ENCODE measurements at places on chromosomes 7 and 10.

DNA sequence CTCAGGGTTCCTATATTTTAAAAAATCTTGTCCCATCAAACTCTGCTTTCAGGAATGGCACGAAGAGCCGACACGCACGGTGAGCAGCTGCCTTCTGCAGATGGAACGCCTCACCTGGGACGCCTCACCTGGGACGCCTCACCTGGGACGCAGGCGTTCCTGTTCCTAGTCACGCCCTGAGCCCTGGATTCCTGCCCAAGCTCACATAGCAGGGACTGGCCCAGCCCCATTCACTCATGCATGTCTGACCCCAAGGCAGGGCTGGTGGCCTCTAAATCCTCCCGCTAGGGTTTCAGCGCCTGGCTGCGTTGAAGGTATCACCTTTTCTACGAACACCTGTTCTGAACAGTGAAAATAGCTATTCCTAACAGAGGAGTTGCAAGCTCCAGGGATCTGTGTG is 49.8 kb downstream of the CARD11 start:
- no peak for DNase-seq

DNA sequence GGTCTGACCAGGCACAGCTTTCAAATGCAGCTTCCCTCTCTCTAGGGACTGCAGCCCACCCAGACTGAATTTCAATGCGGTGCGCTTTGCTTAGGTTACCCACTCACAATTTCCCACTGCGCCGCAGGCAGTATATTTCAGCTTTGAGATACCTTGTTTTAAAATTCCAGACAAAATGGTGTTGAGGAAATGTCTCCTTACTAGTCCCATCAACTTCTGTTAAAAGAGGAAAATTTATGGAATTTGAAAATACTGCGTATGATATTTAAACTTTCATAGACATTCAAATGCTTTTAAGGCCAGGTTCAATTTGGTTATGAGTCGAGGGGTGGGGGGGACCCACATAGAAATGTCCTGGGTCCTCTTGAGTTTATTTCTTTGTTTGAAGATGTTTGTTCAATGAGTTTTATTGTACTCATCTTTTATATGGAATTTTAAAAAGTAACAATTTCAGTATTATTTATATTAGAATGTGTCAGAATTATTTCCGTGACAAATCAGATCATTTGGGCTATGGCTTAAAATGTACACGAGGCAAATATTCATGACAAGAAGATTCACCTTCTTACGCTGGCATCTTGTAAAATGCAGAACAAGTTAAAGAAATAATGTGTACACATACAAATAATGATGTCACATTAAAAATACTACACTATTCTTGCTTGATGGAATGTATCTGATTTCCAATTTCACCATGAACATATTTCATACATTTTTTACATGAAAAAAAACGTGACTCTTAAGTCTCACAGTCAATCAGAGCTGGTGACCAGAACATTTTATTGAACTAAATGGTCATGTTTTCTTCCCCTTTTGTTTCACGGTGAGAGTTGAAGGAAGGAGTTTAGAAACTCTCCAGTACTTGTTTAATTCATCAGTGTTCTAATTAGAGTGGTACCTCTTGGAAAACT is 1.3 kb downstream of the IKZF1 start:
- DNase-seq = no peak

DNA sequence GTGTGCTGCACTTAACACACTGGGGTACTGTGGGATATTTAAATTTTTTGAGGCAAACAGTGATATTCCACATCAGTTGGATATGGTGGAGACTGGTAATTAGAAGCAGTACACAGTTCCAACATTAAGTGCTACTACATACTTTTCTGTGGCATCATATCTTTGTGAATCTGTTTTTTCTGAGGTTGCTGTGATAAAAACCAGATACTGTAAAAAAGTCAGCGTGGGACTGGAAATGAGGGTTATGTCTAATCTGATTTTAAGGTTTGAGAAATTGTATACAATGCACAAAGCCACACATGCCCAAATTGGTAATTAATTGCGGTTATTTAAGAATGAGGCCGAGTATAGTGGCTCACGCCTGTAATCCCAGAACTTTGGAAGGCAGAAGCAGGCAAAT is 41.2 kb downstream of the TBC1D12 start:
- DNase-seq = no peak

DNA sequence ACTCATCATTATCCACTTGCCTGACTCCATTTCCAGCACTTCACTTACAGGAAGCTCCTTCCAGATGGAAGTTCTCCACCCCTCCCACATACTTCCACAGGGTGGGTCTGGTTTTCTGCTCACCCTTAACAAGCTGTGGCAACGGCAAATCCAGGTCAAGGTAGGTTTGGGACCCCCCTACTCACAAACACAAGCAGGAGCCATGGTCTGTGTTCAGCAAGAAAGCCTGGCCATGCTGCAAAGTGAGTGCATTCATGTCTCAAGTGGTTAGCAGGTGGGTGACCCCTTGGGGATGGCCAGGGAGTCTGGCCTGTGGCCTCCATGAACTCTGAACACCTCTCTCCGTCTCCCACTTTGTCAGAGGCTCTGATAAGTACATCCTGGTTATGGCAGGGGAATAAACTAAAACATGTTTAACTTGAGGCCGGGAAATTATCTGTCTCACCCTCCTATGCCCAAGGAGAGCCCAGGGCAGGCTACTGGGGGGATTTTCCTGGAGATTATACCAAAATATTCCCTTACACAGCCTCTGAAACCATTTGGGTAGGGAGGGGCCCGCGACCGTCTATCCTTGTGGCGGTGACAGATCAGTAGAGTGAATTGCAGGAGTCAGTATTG is 844 bp downstream of the XPNPEP1 start:
- DNase-seq = no peak

GRCh38 chr10:17959870-17960269 is 8.2 kb downstream of the SLC39A12 start:
- DNase-seq = no peak

- DNase-seq = no peak
Measured at GRCh38 chr7:31307972-31308371, 32.6 kb downstream of the NEUROD6 start.

GRCh38 chr7:77327932-77328628 is 88.1 kb downstream of the GSAP start:
- DNase-seq = no peak

- DNase-seq = no peak
Measured at GRCh38 chr10:112951359-112952281, 1.6 kb downstream of the TCF7L2 start.

DNA sequence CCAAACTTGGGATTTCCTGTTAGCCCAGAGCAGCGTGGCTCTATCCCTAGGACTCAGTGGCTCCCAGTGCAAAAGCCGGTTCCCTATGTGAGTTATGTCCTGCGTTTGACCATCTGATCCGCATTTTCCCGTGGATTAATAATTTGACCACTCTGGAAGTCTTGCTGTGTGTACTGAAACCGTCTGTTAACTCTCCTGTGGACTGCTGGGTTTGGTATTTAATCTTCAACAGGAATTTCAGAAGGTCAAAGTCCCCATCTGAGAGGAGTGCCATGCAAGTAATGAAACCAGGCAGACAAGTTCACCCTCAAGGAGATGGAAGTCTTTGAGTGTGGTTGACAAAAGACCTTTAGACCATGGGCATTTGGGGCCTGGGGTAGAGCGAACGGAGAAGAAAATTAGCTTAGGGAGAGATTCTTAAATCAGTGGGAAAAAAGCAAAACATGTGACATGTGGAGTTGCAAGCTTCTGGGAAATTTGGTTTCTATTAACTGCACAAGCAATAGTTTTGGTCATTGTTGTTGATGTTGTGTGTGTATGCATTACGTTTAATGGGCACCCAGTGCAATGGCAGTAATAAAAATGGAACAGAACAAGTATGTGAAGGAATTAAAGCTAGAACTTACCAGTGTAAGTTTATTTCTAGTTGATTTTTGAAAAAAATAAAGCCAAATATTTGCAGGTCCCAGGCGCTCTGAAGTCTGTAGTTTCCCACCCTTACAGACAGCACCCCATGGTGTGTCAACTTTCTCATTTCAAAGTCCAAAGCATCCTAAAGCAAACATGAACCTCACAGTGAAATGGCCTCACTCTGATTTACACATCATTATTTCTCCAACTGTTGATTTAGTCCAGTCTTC is 38.2 kb downstream of the LYZL1 start:
- DNase-seq = no peak

DNA sequence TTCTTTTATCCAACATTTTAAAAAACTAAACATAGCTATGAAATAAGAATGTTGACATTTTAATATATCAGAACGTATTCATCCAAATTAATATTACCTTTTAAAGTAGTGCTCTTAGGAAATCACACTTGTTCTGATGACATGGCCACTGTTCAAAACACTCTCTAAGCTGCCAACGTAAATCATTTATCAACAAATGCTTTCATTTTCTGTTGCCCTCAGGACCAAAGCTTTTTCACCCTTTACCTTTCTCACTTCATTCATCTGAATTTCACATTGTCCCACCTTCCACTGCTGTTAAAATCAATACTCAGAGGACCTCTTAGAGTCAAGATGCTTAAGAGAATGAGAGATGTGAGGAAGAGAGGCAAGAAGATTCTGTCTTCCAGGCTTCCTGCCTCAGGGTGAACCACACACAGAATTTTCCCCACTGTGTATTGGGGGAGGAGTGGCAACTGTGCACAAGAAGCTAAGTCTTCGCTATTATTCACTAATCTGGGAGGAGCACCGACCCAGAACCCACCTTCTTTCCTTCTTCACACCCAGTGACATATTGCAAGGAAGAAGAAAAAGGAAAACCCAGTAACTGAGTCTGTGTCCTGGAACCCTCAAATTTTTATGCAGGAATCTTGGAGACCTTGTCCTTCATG is 21.0 kb downstream of the HIBADH start:
- no peak for DNase-seq

DNA sequence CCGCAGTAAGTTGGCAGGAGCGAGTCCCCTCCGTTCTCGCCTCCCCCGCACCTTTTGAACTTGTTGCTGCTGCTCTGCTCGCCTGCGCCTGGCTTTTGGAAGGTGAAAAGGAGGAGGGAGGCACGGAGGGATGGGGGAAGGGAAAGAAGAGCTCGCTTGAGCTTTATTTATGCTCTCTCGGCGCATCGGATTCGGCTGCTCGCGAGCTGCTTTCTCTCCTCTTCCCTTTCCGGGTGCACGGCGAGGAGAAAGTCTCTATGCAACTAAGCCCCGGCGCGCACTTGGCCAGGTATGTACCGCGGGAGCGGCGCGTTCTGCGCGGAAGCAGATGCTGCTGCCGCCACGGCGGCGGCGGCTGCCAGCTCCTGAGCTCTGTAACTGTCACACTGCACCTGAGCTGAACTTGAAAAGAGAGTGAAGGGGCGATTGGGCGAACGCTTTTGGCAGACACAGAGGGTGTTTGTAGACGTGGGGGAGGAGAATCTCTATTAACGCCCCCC is 551 bp downstream of the KCND2 start:
- no peak for DNase-seq

DNA sequence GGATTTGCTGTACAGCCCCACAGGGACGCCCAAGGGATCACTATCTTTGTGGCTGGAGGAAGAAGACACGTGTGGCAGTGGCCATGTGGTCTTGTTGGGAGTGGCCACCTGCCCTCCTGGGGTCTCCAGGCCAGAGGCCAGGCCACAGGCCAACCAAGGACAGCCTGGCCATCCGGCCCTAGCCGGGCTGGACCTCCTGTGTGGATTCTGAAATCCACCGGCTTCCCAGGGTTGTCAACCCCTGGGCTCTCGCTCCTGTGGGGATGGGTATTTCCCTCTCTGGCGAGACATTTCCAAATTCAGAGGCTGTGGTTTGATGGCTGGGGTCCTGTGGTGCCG is 31.5 kb upstream of the CFAP46 start:
- DNase-seq = no peak

GRCh38 chr10:113099431-113100183 is 149.6 kb downstream of the TCF7L2 start:
- no peak for DNase-seq

DNA sequence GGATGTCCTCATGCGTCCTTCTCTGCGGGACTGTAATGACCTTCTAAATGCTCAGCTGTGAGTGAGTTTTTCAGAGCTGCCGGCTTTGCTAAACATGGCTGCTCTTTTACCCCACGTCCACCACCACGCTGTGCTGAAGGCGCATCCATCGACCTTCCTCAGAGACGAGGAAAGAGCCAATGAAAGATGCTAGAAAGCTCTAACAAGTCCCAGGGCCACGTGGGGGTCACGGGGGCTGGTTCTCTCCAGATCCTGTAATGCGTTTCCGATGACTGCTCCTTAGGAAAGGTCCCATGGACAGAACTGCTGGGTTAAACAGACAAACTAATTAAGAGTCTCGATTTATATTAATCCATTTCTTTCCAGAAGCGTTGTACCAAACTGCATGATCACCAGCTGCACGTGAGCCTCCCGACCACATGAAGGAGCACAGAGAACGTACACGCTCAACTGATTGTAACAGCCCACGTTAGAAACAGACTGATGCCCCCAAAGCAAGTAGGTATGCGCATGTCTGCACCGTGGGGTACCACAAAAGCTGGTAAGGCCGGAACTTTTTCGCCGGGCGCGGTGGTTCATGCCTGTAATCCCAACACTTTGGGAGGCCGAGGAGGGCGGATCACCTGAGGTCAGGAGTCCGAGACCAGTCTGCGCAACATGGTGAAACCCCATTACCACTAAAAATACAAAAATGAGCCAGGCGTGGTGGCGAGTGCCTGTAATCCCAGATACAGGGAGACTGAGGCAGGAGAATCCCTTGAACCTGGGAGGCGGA is 109.6 kb downstream of the TCERG1L start:
- DNase-seq = no peak

DNA sequence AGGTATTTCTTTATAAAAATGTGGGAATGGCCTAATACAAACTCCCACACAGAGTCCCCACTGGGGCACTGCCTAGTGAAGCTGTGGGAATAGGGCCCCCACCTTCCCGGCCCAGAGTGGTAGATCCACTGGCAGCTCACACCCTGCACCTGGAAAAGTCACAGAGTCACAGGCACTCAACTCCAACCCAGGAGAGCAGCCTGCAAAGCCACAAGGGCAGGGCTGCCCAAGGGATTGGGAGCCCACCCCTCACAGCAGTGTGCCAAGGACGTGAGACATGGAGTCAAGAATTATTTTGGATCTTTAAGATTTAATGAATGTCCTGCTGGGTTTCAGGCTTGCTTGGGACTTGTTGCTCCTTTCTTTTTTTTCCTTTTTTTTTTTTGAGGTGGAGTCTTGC is 5.3 kb upstream of the DNAJC12 start:
- DNase-seq = no peak

GRCh38 chr10:133420028-133420427 is 4.4 kb downstream of the SPRN start:
- DNase-seq = no peak

- DNase-seq = no peak
Measured at GRCh38 chr10:105017691-105018090, 376.6 kb downstream of the SORCS3 start.

GRCh38 chr7:1531979-1532455 is 1.5 kb downstream of the MAFK start:
- DNase-seq = no peak

All from smooth muscle cell of the brain vasculature (primary cell).